ENCODE measurements at places on chromosomes 3 and 15. TPM values are rescaled to one million over a fixed set of nuclear protein-coding genes. Genes with fewer than 3 reads are reported as not detected.

Gene EFHB
- 0.68 TPM for total RNA-seq

Gene AEN
- 44.4 TPM for total RNA-seq

Gene WNT5A
- 15.7 TPM for total RNA-seq

Gene TRH
- not detected for total RNA-seq

DNA sequence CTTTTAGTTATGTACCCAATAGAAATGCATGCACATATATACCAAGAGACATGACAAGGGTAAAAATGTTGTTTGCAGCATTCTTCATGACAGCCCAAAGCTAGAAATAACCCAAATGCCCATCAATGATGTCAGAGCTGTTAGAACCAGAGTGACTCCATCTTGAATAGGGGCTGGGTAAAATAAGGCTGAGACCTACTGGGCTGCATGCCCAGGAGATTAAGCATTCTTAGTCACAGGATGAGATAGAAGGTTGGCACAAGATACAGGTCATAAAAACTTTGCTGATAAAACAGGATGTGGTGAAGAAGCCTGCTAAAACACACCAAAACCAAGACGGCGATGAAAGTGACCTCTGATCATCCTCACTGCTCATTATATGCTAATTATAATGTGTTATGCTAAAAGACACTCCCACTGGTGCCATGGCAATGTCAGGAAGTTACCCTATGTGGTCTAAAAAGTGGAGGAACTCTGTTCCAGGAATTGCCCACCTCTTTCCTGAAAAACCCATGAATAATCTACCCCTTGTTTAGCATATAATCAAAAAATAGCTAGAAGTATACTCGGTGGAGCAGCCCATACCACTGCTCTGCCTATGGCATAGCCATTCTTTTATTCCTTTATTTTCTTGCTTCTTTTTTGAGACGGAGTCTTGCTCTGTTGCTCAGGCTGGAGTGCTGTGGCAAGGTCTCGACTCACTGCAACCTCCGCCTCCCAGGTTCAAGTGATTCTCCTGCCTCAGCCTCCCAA is 32.9 kb downstream of the ZBTB11 start:
- no peak overlapping the region for H3K27ac ChIP-seq
- peaks cover 18% of the 10 kb centered on the region for H3K4me1 ChIP-seq
- H3K36me3 ChIP-seq = peaks cover 6% of the 10 kb centered on the region
- no peak overlapping the region for H3K4me3 ChIP-seq
- H3K27me3 ChIP-seq = no peaks in the 10 kb centered on the region
- DNase-seq = peak; percentile 84

- peak; percentile 33 for DNase-seq
- peaks cover 87% of the 10 kb centered on the region for H3K27me3 ChIP-seq
- H3K4me3 ChIP-seq = peak within 1 kb of the TSS; percentile 25
- H3K27ac ChIP-seq = no peak within 1 kb of the TSS
- no peaks in the 10 kb centered on the region for H3K4me1 ChIP-seq
- no peaks in the 10 kb centered on the region for H3K36me3 ChIP-seq
Observed at GRCh38 chr15:88256279-88257230, at the start of gene NTRK3. NTRK3 (minus strand) TSS chr15:88256739; CDS start chr15:88256153, 586 bp downstream.

DNA sequence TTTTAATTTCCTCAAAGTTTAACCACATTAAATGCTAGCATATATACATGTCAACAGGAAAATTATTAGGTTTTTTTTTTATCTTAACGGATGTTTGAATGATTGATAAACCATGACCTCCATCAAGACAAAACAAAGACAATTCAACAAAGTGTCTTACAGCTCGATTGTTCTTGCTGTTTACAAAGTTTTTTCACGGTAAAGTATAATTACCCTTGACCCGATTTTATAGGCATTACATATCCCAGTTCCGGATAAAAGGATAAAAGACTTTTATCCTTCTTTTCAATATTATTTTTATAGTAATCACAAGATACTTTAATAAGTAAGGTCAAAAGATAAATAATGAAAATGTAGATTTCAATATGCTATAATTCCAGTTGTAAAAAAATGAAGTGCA is 96.9 kb downstream of the RORA start:
- H3K36me3 ChIP-seq = no peaks in the 10 kb centered on the region
- no peak for DNase-seq
- H3K4me1 ChIP-seq = no peaks in the 10 kb centered on the region
- peaks cover 4% of the 10 kb centered on the region for H3K27me3 ChIP-seq
- no peak overlapping the region for H3K27ac ChIP-seq

DNA sequence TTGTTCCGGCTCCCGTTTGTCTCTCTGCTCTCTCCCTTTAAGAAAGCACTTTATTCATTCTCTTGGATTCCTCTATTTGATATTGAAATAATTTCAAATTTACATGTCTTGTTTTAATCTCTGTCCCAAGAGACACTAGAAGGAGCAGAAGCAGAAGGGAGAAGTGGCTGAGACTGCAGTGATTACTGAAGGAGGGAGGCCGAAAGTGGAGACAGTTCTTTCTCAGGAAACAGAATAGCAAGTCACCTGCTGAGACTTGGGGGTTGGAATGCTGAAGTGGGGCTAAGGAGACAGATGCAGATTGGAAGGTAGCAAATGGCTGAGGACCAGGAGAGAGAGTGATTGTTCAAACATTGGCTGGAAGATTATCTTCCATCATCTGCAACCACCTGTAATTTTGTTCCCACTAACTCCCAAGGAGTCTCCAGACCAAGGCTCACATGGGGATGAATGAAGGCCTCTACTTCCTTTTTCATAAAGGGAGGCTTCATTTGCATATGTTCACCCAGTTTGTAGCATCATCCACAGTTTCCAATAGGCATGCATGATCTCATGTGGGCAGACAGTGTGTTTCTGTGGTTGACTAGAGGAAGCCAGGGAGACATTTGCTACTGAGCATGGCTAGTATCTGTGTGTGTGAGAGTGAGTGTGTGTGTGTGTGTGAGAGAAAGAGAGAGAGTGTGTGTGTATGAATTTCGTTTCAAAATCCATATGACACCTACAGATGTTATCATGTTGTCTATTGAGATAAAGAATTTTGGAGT is 24.0 kb downstream of the LTF start:
- no peak for DNase-seq
- no peak overlapping the region for H3K4me3 ChIP-seq
- no peak overlapping the region for H3K27ac ChIP-seq
- no peaks in the 10 kb centered on the region for H3K27me3 ChIP-seq

- H3K27ac ChIP-seq = no peak overlapping the region
- H3K4me3 ChIP-seq = no peak overlapping the region
- H3K36me3 ChIP-seq = no peaks in the 10 kb centered on the region
- no peaks in the 10 kb centered on the region for H3K27me3 ChIP-seq
- no peak for DNase-seq
Observed at GRCh38 chr3:50374363-50375257, 15.3 kb upstream of the TMEM115 start.

- H3K4me1 ChIP-seq = peaks cover 10% of the 10 kb centered on the region
- H3K4me3 ChIP-seq = no peak overlapping the region
- DNase-seq = peak; percentile 1
- H3K27ac ChIP-seq = no peak overlapping the region
- H3K36me3 ChIP-seq = no peaks in the 10 kb centered on the region
Observed at GRCh38 chr3:170909129-170909903, 879 bp upstream of the EIF5A2 start.

- H3K27ac ChIP-seq = no peak overlapping the region
- no peak for DNase-seq
- peaks cover 6% of the 10 kb centered on the region for H3K36me3 ChIP-seq
- H3K4me1 ChIP-seq = no peaks in the 10 kb centered on the region
Observed at GRCh38 chr15:67196672-67197363, 57.6 kb downstream of the AAGAB start.

DNA sequence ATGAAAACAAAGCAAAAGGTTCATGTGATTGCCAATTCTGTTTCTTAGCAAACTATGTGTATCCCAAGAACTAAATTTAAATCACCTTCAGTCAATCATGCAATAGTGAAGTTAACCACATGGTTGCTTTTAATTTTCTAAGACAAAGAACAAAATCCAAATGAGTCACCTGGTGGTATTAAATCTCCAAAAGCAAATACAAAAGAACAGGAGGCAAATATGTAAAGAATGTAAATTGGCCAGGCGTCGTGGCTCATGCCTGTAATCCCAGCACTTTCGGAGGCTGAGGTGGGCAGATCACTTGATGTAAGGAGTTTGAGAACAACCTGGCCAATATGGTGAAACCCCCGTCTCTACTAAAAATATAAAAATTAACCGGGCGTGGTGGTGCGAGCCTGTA is 54.2 kb upstream of the PIK3R4 start:
- H3K4me3 ChIP-seq = no peak overlapping the region
- peaks cover 11% of the 10 kb centered on the region for H3K27me3 ChIP-seq
- DNase-seq = no peak
- no peaks in the 10 kb centered on the region for H3K36me3 ChIP-seq
- H3K27ac ChIP-seq = no peak overlapping the region

- H3K36me3 ChIP-seq = no peaks in the 10 kb centered on the region
- H3K27me3 ChIP-seq = no peaks in the 10 kb centered on the region
- no peak overlapping the region for H3K27ac ChIP-seq
- peak; percentile 24 for DNase-seq
Observed at GRCh38 chr3:188165596-188165995, 11.6 kb downstream of the LPP start.

DNA sequence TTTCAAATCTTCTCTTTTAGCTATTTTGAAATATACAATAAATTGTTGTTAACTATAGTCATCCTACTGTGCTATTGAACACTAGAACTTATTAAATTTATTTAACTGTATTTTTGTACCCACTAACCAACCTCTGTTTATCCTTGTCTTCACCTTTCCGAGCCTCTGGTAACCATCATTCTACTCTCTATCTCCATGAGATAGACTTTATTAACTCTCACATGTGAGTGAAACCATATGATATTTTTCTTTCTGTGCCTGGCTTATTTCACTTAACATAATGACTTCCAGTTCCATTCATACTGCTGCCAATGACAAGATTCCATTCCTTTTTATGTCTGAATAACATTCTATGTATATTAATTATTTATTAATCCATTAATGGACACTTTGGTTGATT is 15.8 kb upstream of the SLC15A2 start:
- DNase-seq = no peak
- H3K4me3 ChIP-seq = no peak overlapping the region
- H3K36me3 ChIP-seq = no peaks in the 10 kb centered on the region
- no peaks in the 10 kb centered on the region for H3K27me3 ChIP-seq

- DNase-seq = no peak
- no peak overlapping the region for H3K27ac ChIP-seq
- H3K4me3 ChIP-seq = no peak overlapping the region
- no peaks in the 10 kb centered on the region for H3K36me3 ChIP-seq
- no peaks in the 10 kb centered on the region for H3K27me3 ChIP-seq
- peaks cover under 1% of the 10 kb centered on the region for H3K4me1 ChIP-seq
Observed at GRCh38 chr3:141887051-141887450, 10.6 kb downstream of the ATP1B3 start.

- H3K27me3 ChIP-seq = no peaks in the 10 kb centered on the region
- DNase-seq = no peak
- H3K4me1 ChIP-seq = no peaks in the 10 kb centered on the region
- no peaks in the 10 kb centered on the region for H3K36me3 ChIP-seq
- no peak overlapping the region for H3K27ac ChIP-seq
- no peak overlapping the region for H3K4me3 ChIP-seq
Observed at GRCh38 chr15:53829923-53830459, 70.5 kb upstream of the WDR72 start.

DNA sequence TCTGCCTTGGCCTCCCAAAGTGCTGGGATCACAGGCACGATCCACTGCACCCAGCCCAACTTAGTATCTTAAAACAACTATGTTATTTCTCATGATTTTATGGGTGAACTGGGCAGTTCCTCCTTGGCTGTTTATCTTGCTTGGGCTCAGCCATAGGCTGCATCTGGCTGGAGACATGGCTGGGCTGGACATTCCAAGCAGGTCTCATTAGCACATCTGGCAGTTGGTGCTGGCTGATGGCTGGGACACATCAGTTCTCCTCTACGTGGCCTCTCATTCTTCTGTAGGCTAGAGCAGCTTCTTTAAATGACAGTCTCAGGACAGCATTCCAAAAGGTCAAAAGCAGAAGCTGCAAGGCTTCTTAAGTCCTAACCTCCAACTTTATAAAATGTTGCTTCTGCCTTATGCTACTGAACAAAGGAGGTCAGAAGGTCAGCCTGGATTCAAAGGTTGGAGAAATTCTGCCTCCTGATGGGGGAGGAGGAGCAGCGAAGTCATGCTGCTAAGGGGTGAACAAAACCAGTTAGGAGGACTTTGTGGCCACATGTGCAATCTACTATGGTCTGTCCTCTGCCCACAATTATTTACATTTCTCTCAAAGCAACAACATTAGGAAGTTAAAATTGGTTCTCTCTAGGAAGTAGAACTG is 144.0 kb downstream of the AQP9 start:
- no peak for DNase-seq
- H3K36me3 ChIP-seq = no peaks in the 10 kb centered on the region

DNA sequence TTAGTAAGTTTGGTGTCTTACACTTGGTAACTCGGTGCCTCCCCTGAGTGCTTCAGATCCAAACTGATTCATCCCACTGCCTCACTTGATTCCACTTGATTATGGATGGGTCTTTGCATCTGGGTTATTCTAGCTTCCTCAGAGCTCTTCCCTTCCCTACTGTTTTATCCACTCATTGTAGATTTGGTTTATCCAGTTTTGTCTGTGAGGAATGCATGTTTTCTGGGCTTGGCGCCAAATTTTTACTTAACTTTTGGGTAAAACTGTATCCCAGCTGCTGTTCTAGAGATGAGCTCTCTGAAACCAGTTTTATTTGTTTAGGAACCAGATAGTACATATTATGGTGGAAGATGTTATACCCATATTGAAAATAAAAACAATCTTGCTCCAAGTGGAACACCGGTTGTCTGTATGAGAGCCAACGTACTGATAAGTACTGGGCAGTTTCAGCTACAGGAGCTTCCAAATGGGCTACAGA is 20.9 kb downstream of the RAD54L2 start:
- H3K4me3 ChIP-seq = no peak overlapping the region
- no peaks in the 10 kb centered on the region for H3K27me3 ChIP-seq
- H3K36me3 ChIP-seq = no peaks in the 10 kb centered on the region
- H3K27ac ChIP-seq = no peak overlapping the region
- peak; percentile 69 for DNase-seq
- H3K4me1 ChIP-seq = no peaks in the 10 kb centered on the region

GRCh38 chr15:79065706-79066376 is 24.7 kb downstream of the RASGRF1 start:
- H3K36me3 ChIP-seq = no peaks in the 10 kb centered on the region
- no peak for DNase-seq
- H3K27me3 ChIP-seq = no peaks in the 10 kb centered on the region
- no peak overlapping the region for H3K4me3 ChIP-seq

DNA sequence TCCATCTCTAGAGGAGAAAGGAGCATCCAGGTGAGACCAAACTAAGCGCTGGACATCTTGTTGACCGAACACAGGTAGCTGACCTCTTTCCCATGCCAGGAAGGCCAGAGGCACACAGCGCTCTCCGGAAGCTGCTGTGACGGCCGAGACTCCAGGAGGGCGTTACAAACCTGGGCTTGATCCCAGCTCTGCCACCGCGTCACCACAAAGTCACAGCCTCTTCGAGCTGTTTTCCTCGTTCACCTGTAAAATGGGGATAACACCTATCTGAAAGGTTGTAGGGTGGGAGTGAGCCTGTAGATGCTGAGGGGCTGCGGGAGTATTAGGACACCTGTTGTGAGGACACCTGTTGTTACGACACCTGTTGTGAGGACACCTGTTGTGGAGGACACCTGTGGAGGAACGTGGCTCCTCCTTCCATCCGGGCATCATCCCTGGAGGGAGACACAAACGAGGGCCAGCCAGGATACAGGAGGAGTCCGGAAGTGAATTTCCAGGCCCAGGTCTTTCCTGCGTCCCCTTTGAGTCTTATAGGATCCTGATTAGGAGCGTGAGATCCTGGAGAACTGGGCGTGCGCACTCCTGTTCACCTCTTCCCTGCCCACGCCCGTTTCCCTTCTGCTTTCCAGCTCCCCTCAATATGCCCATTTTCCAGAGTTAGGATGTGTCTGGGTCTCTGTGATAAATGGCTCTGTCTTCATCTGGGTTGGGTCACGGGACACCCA is 2.3 kb upstream of the MUC4 start:
- H3K4me3 ChIP-seq = no peak overlapping the region
- no peak for DNase-seq
- no peak overlapping the region for H3K27ac ChIP-seq
- no peaks in the 10 kb centered on the region for H3K36me3 ChIP-seq
- H3K27me3 ChIP-seq = no peaks in the 10 kb centered on the region
